ENCODE measurements at places on chromosomes 2 and 18.

- no peaks in the 10 kb centered on the region for H3K36me3 ChIP-seq
- no peaks in the 10 kb centered on the region for H3K4me1 ChIP-seq
- no peak overlapping the region for H3K4me3 ChIP-seq
- no peak for DNase-seq
- H3K27ac ChIP-seq = no peak overlapping the region
Measured at GRCh38 chr2:181621779-181622490, 35.0 kb downstream of the CERKL start.

- no peak overlapping the region for H3K4me3 ChIP-seq
- H3K27ac ChIP-seq = no peak overlapping the region
- H3K4me1 ChIP-seq = no peaks in the 10 kb centered on the region
- no peak for DNase-seq
- H3K36me3 ChIP-seq = no peaks in the 10 kb centered on the region
- H3K27me3 ChIP-seq = no peaks in the 10 kb centered on the region
Measured at GRCh38 chr2:165562233-165562632, 92.7 kb downstream of the CSRNP3 start.

GRCh38 chr2:233476063-233476410 lies 90.5 kb downstream of the USP40 start:
- H3K36me3 ChIP-seq = peaks cover 13% of the 10 kb centered on the region
- H3K4me1 ChIP-seq = no peaks in the 10 kb centered on the region
- no peak overlapping the region for H3K4me3 ChIP-seq
- no peak for DNase-seq
- H3K27ac ChIP-seq = no peak overlapping the region
- H3K27me3 ChIP-seq = no peaks in the 10 kb centered on the region

DNA sequence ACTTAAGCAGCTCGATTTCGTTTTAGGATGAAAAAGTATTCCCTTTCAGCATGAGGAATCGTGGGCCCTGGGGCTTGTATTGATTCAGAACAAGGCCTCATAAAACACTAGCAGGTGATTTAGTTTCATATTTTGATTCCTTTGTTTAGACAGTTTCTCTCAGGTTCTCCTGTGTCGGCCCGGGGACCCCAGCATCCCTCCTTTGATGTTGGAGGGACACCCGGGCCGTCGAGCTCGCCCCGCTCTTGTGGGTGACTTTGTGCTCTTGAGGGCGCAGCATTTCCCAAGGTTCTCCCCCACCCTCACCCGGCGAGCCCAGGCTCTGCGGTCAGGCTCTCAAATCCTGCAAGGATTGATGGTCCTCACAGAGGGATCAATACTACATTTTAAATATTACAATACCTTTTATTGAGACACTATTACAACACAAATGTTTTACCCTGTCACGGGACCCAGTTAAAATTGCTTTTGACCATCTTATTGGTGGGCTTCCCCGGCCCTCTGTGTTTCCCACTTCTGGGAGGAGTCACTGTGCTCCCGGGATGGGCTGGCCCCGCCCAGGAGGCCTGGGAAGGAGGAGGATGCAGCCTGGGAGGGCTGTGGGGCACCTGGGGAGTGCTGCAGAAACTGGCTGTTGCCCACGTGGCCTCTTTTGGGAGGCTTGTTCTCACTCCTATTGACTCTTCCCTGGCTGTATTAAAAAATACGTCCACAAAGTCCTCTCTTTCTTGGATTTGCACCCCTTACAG lies 222.6 kb downstream of the INSIG2 start:
- H3K4me3 ChIP-seq = peak overlapping the region; percentile 69
- H3K27ac ChIP-seq = peak overlapping the region; percentile 80
- DNase-seq = no peak
- H3K27me3 ChIP-seq = no peaks in the 10 kb centered on the region

DNA sequence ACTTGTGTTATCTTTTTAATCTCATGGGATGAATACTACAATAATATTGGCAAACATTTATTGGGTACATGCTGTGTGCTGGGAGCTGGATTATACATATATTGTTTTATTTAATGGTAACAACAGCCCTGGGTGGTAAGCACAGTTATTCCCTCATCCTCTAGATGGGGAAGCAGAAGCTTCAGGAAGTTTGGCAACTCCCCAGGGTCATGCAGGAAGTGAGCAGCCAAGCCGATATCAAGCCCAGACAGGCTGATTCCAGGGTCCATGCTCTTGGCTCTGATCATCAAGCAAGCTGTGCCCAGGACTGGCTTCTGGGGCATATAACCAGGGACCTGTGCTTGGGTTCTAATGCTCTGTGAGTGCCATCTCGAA lies 155.8 kb downstream of the ZNF516 start:
- H3K27ac ChIP-seq = no peak overlapping the region
- no peaks in the 10 kb centered on the region for H3K27me3 ChIP-seq
- H3K4me3 ChIP-seq = no peak overlapping the region
